Fibroblast of skin of abdomen (primary cell): ENCODE measurements at places on chromosomes 3 and 15.

- no peak for DNase-seq
Measured at GRCh38 chr15:62879770-62880169, 162.8 kb upstream of the TPM1 start.

GRCh38 chr3:194265505-194265892 lies 85.6 kb downstream of the CPN2 start:
- DNase-seq, result peak; percentile 83

DNA sequence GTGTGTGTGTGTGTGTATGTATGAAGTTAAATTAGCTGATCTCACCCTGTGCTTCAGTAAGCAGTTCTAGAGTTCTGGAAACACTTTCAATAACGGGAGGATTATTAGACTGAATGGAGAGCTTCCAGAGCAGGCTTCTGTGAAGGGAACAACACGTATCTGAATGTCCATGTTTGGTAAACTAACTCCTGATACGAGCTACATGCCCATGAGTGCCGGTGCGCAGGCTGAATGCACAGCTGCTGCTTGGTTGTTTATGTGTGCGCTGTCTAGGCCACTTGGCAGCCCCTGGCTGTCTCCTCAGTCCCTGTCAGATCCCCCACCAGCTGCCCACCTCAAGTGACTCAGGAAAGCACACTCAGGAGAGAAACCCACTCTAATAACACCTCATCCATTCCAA lies 137.0 kb downstream of the EPHB1 start:
- no peak for DNase-seq

GRCh38 chr3:81846988-81847387 lies 85.5 kb upstream of the GBE1 start:
- DNase-seq, result no peak

- peak; percentile 56 for DNase-seq
Measured at GRCh38 chr3:167887096-167887495, 151.6 kb downstream of the SERPINI1 start.

- peak; percentile 3 for DNase-seq
Measured at GRCh38 chr3:118987477-118987876, 47.2 kb downstream of the IGSF11 start.

- DNase-seq, result no peak
Measured at GRCh38 chr3:112736805-112737566, 96.0 kb upstream of the CCDC80 start.

- DNase-seq, result peak; percentile 32
Measured at GRCh38 chr3:188554404-188554803, 400.4 kb downstream of the LPP start.

DNA sequence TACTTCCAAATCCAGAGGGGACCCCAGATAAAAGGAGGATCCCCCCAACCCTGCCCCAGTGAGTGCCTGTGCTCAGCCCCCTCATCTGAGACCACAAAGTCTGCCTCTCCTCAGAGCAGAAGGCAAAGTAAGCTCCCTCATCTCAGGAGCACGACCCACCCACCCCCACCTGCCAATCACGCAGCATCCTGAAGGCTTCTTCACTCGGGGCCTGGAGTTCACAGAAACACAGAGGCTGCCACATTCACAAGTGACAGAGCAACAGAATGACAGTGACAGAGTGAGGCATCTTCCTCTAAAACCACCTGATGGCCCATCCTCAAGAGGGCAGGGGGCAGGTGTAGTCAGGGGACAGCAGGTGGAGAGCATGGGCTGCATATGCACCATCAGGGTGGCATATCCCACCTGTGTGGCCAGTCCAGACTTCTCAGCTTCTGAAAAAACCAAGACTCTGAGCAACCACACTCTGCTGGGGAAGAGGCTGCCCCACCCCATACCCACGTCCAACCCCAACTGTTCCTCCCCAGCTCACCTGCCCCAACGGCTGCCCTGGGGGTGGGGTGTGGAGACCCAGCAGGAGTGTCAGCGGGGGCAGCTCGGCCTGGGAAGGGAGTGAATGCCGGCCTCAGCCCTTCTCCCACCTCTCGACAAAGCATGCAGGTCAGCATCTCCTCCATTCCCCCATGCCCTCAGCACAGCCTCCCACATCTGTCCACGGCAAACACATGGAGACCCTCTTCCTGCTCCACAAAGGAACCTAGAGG lies 19.3 kb downstream of the ADCY5 start:
- DNase-seq, result no peak

GRCh38 chr15:68829068-68829467 lies 8.4 kb upstream of the ANP32A start:
- DNase-seq, result no peak

- DNase-seq, result no peak
Measured at GRCh38 chr3:151732861-151733260, 866 bp upstream of the AADACL2 start.

DNA sequence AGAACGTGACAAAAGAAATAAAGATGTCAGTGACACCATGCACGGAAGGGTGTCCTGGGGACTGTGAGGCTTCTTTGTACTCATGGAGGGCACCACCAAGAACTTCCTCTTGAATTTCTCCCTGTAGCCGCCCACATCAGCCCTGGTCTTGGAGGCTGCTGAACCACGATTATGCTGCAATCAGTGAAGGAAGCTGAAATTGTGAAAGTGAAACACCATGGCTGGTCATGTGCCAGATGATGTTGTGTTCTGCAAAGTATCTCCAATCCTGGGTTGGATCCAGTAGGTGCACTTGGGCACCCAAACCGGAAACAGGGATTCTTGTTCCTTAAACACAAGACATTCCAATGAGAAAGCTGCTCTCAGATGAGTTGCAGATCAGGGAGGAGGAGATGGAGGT lies 104.4 kb upstream of the GOLGA6L6 start:
- DNase-seq, result peak; percentile 1

- no peak for DNase-seq
Measured at GRCh38 chr15:75732177-75732808, 19.6 kb upstream of the CSPG4 start.

DNA sequence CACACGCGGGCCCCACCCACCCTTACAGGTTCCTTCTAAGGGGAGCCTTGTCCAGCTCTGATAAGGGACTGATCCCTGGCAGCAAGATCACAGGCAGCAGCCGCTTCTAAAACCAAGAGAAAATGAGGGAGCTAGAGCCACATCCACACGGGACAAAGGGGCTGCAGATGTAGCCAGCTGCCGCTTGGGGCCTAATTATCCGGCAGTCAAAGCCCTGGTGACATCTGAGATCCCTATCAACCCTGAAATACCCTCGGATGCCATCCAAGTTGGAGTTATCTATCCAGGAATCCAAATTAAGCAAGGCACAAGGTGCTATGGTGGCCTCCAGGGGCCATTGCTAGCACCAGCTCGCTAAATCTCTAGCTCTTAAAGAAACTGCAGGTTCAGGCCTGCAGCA lies 248.3 kb downstream of the VPS13C start:
- DNase-seq, result no peak

DNA sequence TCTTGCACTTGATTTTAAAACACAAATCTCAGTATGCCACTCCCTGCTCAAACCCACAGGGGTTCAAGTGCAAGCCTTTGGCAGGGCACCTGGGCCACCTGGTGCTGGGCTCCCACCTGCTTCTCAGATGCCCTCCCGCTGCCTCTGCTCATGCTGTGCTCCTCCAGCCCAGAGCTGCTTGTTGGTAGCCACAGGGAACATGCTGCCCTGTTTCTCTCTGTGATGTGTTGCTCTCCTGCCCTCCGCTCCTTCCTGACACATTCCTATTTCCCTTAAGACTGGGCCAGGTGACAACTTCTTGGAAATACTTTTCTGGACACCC lies 27.1 kb upstream of the KY start:
- DNase-seq, result no peak

GRCh38 chr15:96327155-96327741 lies 3.3 kb upstream of the NR2F2 start:
- DNase-seq, result peak; percentile 90

DNA sequence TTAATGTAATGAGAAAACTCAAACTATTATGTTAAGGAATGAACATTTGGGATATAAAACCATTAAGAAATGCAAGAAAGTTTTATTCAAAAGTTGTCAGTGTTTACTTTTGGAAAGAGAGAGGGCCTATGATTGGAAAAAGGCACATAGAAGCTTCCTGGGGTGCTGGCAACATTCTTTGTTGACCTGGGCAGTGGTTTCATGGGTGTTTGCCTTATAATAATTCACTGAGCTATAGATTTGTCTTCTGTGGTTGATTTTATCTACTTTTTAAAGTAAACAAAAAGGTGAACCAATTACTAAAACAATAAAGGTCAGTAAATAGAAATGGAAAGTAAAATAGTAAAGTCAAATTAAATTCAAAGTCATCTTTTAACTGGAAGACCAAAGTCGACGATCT lies 308.8 kb downstream of the NEK10 start:
- DNase-seq, result no peak

DNA sequence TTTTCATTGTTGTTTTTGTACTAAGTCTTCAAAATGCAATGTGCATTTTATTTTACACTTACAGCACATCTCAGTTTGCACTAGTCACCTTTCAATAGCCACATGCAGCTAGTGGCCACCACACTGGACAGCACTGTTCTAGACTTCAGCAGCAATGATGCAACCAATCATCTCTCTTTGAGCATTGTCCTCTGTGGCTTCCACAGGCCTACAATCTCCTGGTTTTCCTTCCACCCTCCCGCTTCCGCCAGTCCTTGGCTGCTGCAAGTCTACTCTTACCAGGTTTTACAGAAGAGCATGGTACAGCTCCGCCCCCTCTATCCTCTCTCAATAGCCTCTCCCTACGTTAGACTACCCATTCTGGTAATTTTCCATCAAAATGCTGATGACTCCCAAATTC lies 25.1 kb upstream of the FSIP1 start:
- DNase-seq, result no peak

GRCh38 chr3:177065285-177066033 lies 131.8 kb downstream of the TBL1XR1 start:
- DNase-seq, result no peak

DNA sequence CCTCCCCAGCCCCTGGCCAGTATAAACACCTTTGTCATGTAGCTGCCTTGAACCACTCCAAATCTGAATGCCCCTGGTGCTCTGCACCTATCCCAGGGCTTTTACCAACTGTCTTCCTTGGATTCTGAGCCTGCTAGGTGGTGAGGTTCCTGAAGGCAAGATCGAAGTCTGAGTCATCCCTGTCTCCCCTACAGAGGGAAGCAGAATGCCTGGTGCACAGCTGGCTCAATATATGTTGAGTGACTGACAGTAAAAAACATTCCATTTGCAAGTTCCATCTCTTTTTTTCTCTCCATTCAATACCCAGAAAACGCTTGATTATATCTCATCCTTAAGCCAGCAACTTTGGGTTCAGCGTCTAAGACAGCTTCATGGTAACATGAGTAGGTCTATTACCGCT lies 24.7 kb downstream of the SLC24A1 start:
- DNase-seq, result peak; percentile 71

DNA sequence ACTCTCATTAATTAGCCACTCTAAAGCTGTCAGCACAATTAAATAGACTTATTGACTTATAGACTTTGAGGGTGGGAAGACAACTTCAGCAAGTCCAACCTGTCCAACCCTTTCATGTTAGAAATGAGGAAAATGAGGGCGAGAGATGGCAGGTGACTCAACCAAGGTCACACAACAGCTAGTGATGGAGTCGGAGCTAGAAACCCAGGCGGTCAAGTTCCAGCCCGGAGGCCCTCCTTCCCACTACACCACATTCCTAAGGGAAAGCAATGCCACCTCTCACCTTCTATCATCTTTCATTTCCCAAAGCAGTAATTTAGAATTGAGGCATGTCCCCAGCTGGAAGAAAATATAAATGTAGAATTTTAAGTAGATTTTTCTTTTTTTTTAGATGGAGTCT lies 28.7 kb downstream of the SEMA5B start:
- DNase-seq, result no peak

GRCh38 chr3:72590732-72591221 lies 257.5 kb downstream of the SHQ1 start:
- DNase-seq, result no peak

- DNase-seq, result peak; percentile 20
Measured at GRCh38 chr3:55097441-55097840, 169.6 kb upstream of the LRTM1 start.

- DNase-seq, result peak; percentile 39
Measured at GRCh38 chr15:57732526-57733331, 26.2 kb downstream of the POLR2M start.

DNA sequence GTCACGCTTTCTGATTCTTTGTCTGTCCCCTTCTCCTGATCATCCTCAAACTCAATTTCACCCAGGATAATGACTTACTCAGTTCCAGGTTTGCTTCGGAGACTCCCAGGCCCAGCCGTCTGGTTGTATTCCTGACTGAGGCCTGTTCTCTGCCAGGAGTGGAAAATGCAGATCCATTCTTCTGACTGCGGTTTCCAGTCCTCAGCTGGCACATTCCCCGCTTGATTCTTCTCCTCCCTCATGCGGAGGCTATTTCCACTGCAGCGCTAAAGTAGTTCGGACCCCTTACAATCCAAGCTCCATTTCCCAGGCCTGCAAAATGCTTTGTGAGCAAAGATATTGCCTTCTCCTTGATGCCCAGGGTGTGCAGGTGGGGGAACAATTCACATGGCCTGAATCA lies 47.2 kb upstream of the GALNT15 start:
- DNase-seq, result peak; percentile 78

DNA sequence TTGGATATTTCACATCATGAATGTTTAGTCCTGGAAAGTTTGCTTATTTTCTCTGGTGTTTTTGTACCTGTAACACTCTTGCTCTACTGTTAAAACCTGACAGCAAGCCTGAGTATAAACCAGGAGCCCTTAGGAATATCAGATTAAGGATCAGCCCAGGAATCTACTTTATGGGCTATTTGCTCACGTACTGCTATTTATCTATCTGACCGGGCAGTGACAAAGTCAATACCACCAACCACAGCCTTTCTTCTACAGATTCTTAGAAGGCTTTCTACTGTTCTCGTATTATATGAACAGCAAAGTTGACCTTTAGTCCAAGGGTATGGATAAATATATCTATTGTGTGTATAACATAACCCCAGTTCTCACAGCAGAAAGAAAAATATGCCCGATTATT lies 521.2 kb downstream of the RBMS3 start:
- DNase-seq, result no peak

GRCh38 chr15:98121957-98122356 lies 161.5 kb downstream of the ARRDC4 start:
- DNase-seq, result no peak
